ENCODE measurements at places on chromosomes 3 and 15.

GRCh38 chr15:68880382-68880781 lies 49.9 kb upstream of the SPESP1 start:
- DNase-seq, result no peak

DNA sequence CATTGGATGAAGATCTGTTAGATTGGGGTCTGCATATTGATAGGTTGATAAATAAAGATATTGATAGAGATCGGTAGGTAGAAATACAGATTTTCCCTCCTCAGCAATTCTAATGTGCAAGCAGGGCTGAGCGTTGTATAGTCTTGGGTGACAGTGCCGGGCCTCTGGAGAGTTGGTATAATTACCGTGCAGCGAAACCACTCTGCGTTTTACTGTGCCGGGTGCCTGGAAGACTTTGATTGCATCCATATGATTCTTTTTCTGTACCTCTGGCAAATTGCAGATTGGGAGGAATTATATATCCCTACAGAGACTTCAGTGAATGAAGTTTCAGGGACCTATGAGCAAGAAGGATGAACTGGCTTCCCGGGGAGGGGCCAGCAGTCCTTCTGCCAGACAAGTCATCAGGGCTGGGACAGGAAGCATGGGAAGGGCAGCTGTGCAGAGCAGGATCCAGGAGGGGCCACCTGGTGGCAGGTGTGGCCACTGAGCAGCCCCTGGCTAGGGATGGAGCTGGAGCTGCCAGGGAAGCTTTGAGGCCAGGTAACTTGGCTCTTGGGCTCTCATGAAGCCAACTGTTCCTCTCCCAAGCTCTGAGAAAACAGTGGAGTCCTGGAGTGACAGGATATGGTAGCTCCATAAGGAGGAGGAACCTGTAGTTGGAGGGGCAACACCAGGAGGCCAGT lies 132.5 kb downstream of the APBA2 start:
- no peak for DNase-seq

GRCh38 chr3:183252118-183252782 lies 803 bp upstream of the B3GNT5 start:
- no peak for DNase-seq

- no peak for DNase-seq
These were observed 127.2 kb upstream of the MANF start for GRCh38 chr3:51257870-51258269.

DNA sequence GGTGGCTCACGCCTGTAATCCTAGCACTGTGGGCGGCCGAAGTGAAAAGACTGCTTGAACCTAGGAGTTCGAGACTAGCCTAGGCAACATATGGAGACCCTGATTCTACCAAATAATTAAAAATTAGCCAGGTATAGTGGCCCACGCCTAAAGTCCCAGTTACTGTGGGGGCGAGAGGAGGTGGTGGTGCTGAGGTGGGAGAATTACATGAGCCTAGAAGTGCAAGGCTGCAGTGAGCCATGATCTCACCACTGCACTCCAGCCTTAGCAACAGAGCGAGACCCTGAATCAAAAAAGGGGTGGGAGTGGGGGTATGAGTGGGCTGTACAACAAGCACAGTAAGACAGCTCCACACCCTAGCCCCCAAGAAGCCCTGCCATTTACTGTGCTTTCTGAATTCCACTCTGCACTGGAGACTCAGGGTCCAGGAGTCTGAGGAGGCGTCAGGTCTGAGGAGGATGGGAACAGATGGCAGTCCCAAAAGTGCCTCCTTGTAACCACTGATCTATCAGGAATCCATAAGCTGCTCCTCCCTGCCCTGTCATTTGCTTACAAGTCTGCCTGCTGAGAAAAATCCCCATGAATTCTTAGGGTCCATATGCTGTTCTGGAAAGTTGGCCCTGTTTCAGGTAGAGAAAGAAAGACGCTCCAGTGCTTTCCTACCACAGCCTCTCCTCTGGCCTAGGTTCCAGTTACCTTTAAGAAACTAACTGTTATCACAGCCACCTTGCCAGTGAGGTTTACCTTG lies 171.1 kb downstream of the MAGI1 start:
- no peak for DNase-seq

DNA sequence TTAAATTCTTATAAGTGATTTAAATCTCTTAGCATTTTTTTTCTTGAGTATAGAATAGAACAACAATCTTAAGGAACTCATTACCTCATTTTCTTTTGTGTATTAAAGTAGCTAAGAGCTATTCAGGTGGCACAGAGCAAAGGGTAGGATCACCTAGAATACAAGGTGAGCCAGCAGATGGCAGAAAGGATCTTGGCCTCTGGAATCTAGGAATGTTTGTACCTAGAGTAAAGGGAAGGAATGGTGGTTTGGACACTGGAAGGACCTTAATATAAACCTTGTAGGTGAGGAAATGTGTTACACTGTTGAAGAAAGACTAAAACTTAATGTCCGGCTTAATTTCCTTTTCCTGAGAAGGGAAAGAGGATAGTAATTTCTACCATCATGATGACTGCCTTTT lies 89.0 kb downstream of the GHSR start:
- no peak for DNase-seq

- peak; percentile 99 for DNase-seq
These were observed 27.3 kb downstream of the ATOSA start for GRCh38 chr15:52651868-52652267.

GRCh38 chr15:63080634-63081250 lies 38.2 kb downstream of the TPM1 start:
- DNase-seq, result no peak

GRCh38 chr3:154137036-154137435 lies 15.8 kb downstream of the ARHGEF26 start:
- DNase-seq, result no peak

DNA sequence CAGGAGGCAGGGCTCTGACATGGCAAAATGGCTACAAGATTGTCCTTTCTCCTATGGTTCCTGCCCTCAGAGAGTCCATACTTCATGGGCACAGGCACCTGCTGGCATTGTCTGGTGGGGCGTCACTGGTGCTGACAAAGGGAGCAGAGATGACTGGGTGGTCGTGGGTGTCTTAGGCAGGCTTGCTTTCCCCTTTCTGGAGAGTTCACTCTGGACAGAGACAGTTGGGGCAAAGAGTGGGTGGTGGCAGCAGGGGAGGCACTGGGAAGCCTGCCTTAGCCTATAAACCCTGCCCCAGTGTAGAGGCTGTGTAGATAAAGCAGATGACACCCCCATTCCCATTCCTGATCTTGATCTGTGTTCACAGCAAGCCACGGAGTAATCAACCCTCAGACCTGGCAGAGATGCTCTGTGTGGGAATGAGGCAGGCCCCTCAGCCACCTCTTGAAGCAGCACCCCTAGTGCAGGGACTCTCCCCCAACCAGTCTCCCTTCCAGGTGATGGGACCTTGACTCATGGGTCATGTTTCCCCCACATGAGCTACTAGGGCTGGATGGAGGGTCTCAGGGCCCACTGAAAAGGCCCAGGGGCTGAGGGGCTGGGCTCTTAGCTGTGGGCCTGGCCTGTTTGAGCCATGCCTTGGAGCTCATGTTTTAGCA lies 20.7 kb upstream of the DOCK3 start:
- DNase-seq, result no peak

DNA sequence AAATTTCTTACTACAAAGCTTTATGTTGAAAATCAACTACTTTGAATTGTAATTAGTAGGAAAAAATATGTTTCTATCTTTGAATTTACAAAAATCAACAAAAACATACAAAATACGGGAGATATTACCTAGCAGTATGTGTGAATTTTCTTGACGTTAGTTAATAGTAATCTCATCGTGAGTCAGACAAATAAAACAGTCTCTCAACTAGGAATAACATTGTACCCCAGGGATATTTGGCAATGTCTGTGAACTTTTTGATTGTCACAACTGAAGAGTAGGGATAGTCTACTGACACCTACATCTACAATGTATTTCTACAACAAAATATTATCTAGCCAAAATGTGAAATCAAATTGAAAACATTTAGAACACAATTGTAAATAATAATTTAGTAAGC lies 250.3 kb downstream of the POLQ start:
- DNase-seq, result peak; percentile 18

- peak; percentile 83 for DNase-seq
These were observed at the start of gene GRM2 for GRCh38 chr3:51706788-51707731. TSS of gene GRM2 (plus strand) at chr3:51707068. CDS start at chr3:51708984, 1,916 bp downstream.

- no peak for DNase-seq
These were observed 13.7 kb downstream of the CD200 start for GRCh38 chr3:112346491-112347122.

- no peak for DNase-seq
These were observed 450.5 kb downstream of the ZPLD1 start for GRCh38 chr3:102885289-102885688.

GRCh38 chr3:82496890-82497560 lies 735.6 kb upstream of the GBE1 start:
- DNase-seq, result no peak

DNA sequence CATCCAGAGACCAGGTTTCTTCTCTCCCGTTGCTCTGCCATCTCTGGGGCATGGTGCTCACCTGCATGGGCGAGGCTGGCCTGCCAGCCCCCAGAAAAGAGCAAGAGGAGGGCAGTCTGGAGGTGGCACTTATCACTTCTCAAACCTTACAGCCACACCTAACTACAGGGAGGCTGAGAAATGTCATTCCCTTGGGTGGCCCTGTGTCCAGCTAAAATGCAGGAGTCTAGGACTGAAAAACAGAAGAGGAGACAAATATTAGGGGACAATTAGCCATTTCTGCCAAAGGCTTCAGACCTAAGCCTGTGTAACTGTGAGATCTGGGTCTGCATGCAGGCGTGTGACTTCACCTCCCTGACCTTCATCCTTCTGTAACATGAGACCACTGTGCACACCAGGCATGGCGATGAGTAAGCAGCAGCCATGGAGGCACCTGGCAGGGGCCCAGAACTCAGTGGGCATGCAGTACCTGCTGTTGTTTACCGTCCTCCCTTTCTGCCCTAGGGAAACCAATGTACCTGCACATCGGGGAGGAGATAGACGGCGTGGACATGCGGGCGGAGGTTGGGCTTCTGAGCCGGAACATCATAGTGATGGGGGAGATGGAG lies 83.4 kb downstream of the MESD start:
- DNase-seq, result peak; percentile 69

- no peak for DNase-seq
These were observed 226.8 kb downstream of the NTRK3 start for GRCh38 chr15:88029696-88030095.

DNA sequence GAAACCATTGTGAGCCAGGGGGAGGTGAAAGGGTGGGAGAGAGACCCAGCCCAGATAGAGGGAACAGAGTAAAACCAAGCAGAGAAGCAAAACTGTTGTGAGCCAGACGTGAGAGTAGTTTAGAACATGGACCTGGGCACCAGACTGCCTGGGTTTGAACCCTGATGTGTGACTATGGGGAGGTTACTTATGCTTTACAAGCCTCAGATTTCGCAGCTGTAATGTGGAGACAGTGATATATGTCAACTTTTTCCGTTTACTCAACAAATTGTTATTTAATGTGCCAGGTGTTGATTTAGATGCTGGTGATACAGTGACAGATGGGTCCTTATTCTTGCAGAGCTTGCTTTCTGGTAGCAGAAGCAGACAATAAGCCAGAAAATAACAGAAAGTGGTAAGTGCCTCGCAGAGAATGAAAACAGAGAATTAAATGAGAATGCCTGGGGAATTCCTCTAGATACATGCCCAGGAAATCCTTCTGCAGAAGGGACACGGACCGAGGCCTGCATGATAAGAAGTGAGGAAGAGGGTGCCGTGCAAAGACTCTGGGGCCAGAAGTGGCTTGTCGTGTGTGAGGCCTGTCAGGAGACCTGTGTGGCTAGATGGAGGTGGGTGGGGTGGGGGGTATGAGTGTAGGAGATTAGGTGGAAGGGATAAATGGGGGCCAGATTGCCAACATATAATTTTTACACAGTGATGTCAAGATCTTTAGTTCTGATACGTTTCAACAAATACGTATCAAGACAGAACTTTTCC lies 15.0 kb downstream of the KAT2B start:
- no peak for DNase-seq

DNA sequence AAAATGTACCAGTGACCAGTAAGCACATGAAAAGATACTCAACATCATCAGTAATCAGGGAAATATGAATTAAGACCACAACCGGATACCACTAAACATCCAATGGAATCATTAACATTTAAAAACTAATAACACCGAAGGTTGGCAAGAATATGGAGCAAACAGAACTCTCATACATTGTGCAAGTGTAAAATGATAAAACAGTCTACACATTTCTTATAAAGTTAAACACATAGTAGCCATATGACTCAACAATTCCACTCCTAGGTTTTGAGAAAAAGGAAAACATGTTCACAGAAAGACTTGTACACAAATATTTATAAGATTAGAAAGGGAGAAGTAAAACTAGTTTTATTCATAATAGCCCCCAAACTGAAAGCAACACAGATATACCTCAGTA lies 60.3 kb upstream of the SLCO2A1 start:
- peak; percentile 66 for DNase-seq

- DNase-seq, result peak; percentile 91
These were observed 177.2 kb upstream of the THBS1 start for GRCh38 chr15:39403640-39404117.

DNA sequence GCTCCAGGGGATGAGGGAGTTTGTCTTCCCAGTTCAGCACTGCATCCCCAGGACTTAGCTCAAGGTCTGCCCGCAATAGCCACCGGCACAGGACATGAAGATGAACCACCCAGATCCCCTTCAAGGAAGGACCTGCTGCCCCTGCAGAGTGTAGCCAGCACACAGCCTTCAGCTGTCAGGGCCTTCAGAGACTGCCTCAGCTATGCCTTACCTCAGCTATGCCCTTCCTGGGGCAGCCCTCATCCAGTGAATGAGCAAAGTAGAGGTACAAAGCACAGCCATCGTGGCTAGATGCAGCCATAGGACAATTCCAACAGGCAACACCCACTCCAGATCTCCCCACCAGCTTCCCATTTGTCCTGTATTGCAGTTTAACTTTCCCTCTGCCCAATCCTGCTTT lies 291.2 kb upstream of the STT3B start:
- DNase-seq, result no peak

DNA sequence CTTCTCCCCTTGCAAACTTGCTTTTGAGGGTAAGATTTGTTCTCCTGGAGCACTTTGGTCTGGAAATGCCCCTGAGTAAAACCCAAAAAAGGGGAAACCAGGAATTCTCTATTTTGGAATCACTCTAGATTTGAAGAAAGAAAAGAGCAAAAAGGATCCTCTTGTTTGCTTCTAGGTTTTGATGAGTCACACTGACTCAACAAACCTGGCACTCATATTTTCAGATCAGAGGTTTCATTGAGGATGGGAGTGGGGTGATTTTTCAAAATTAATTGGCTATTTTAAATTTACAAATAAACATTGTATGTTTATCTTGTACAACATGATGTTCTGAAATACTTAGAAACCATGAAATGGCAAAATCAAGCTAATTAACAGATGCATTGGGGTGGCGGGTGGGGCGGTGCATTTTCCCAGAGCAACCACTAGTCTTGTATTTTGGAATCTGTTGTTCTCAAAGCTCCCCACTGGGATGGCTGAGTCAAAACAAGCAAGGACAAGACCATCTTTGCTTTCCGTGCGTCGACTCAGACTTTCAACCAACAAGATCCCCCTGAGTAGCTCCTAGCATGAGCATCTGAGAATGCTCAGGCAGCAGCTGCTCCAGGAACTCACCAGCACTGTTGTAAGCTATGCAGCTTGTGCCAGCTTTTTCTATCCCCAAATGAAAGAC lies 451.4 kb downstream of the WDR72 start:
- no peak for DNase-seq

All from iris pigment epithelial cell (primary cell).